ENCODE measurements at places on chromosomes 16 and 17. TPM values are rescaled to one million over a fixed set of nuclear protein-coding genes. Genes with fewer than 3 reads are reported as not detected.

GNG13 gene
- total RNA-seq = not detected

OTOP3 gene
- not detected for total RNA-seq

PPP4C gene
- 43.4 TPM for total RNA-seq

FAM20A gene
- total RNA-seq = 34.8 TPM

All from right lobe of liver (tissue), 6 donors.